ENCODE measurements at places on chromosomes 16 and 17.

GRCh38 chr16:56493815-56494214 lies 26.0 kb downstream of the BBS2 start:
- no peak for DNase-seq

DNA sequence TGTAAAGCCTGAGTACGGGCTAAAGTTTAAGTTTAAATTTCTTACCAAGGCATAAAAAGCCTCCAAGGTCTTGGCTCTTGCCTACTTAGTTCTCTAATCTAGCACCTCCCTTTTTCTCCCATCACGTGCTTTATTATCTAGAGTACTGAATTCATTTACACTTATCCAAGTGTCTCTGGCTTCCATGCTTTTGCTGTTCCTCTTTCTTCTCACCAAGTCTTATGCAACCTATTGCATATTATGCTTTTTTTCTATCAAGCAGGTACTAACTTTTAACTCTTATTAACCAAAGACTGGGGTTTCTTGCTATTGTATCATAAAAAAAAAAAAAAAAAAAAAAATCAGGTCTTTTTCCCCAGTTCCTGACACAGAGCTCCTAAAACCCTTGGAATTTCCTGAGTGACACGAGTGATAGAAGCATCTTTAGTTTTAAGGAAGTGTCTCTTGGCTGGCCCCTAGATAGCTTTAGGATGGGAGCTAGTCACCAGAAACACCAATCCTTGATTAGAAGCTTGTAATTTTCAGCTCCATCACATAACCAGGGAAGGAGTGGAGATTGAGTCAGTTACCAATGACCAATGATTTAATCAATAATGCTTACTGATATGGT lies 44.9 kb downstream of the SSH2 start:
- peak; percentile 79 for DNase-seq

- peak; percentile 36 for DNase-seq
Observed at GRCh38 chr17:29791336-29792080, 138.5 kb downstream of the SSH2 start.

- DNase-seq: peak; percentile 86
Observed at GRCh38 chr17:7716901-7717755, at the start of gene DNAH2. TSS of gene DNAH2 (plus strand) at chr17:7717744. CDS start at chr17:7719735, 1,991 bp downstream.

DNA sequence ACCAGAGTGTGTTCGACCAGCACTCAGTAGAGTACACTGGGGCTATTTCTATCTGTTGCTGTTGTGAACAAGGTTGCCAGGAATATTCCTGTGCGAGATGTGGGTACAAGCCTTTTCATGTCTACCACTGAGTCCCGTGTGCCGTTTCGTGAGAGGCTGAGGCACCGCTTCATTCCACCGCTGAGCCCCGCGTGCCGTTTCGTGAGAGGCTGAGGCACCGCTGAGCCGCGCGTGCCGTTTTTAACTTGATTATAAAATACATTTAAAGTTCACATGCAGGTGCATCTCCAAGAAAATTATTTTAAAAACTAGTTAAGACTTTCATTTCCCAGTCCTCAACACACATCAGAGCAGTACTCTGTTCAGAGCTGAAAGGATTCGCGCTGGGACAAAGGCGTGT lies 78.7 kb upstream of the ZNF750 start:
- no peak for DNase-seq

DNA sequence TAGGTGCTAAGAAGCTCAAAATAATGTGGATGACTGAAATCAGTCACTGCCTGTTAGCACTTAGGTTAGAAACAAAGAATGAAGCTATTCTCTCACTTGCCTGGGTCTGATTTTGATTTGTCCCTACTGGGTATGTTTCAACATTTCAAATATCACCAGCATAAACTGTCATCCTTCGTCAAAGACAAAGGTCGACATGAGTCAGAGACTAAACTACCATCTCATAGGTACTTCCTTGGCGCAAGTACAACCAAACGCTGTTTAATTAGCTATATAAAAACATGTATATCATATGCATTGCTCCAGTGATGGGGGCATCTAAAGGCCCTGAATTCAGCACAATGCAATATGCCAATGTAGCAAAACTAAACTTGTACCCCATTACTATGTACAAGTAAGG lies 4.0 kb downstream of the AKTIP start:
- DNase-seq: no peak

- DNase-seq: no peak
Observed at GRCh38 chr17:81350320-81350890, 44.9 kb upstream of the BAHCC1 start.

DNA sequence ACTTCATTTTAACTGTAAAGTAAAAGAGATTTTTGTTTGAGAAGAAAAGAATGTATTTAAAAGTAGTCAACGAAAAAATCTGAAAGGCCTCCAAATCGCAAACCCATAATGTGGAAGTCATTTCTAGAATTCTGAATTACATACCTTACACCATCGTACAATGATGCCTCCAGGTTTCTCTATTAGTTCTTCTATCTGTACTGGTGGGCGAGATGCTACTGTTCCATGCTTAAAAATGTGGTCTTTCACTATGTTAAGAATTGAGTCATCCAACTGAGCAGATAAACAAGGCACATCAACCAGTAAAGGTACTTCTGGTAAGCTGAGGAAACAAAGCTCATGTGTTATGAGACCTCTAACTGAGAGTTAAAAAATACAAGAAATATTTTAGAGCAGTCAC lies 28.5 kb downstream of the CRLF3 start:
- no peak for DNase-seq

DNA sequence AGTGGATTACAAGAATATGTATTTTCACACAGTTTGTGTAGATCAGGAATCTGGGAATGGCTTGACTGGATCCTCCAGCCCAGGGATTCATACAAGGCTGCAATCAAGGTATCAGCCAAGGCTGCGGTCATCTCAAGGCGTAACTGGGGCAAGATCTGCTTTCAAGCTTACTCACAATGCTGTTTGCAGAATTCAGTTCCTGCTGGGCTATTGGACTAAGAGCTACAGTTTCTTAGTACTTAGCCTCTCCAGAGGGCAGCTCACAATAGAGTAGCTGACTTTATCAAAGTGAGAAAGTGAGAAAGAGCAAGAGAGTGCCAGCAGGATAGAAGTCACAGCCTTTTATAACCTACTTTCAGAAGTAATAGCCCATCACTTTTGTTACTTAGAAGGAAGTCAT lies 211.0 kb downstream of the MAP2K6 start:
- DNase-seq: no peak

GRCh38 chr16:55476625-55477533 lies 2.1 kb upstream of the MMP2 start:
- peak; percentile 30 for DNase-seq

GRCh38 chr16:49556606-49557446 lies 183.2 kb downstream of the C16orf78 start:
- no peak for DNase-seq

- peak; percentile 50 for DNase-seq
Observed at GRCh38 chr16:74439685-74440084, 18.4 kb upstream of the CLEC18B start.

- no peak for DNase-seq
Observed at GRCh38 chr16:35102780-35103403, 1643.5 kb downstream of the TP53TG3F start.

- peak; percentile 60 for DNase-seq
Observed at GRCh38 chr16:67456391-67457081, 24.4 kb downstream of the ATP6V0D1 start.

GRCh38 chr17:17613708-17614114 lies 22.2 kb upstream of the PEMT start:
- peak; percentile 65 for DNase-seq

DNA sequence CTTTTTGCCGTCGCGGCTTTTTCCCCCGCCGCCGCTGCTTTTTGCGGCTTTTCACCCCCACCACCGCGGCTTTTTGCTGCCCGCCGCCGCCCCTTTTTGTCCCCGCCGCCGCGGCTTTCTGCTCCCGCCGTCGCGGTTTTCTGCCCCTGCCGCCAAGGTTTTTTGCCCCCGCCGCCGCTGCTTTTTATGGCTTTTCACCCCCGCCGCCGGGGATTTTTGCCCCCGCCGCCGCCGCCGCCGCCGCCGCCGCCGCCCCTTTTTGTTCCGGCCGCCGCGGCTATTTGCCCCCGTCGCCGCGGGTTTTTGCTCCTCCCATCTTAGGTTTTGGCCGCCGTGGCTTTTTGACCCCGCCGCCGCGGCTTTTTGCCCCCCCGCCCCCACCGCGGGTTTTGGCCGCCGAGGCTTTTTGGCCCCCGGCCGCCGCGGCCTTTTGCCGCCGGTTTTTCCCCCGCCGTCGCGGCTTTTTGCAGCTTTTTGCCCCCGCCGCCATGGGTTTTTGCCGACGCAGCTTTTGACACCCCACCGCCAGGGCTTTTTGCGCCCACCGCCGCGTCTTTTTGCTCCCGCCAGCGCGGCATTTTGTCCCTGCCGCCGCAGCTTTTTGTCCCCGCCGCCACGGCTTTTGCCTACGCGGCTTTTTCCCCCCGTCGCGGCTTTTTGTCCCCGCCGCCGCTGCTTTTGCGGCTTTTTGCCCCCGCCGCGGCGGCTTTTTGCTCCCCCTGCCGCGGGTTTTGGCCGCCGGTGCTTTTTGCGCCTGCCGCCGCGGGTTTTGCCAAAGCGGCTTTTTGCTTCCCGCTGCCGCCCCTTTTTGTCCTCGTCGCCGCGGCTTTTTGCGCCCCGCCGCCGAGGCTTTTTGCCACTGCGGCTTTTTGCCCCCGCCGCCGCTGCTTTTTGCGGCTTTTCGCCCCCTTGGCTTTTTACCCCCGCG lies 519.4 kb upstream of the WSB1 start:
- no peak for DNase-seq

Data from suppressor macrophage treated with lipopolysaccharide for 1 hour (primary cell).